ENCODE measurements at places on chromosomes 11 and 22.

GRCh38 chr22:43897751-43898261, 6.0 kb upstream of the PNPLA5 start:
- no peak for DNase-seq

- DNase-seq, result no peak
Observed at GRCh38 chr22:41411021-41411851, 29.5 kb downstream of the TEF start.

DNA sequence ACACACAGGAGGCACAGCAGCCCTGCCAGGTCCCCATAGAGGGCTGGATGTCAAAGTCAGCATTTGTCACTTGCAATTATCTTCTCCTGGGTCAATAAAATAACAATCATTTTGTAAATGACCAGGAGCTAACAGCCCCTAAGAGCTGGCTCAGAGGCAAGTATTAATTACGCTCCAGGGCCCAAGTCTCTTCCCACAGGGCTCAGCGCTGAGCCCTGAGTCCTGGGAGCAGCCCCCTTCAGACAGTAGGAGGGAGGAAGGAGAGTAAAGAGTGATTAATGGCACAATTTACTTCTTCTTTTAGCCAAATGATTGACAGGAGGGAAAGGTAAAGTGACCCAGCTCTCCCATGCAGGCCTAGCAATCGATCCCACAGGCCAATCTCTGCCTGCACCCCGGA, 99.0 kb upstream of the DRD2 start:
- DNase-seq, result no peak

- DNase-seq, result no peak
Observed at GRCh38 chr22:47406896-47407295, 644.4 kb downstream of the TBC1D22A start.

DNA sequence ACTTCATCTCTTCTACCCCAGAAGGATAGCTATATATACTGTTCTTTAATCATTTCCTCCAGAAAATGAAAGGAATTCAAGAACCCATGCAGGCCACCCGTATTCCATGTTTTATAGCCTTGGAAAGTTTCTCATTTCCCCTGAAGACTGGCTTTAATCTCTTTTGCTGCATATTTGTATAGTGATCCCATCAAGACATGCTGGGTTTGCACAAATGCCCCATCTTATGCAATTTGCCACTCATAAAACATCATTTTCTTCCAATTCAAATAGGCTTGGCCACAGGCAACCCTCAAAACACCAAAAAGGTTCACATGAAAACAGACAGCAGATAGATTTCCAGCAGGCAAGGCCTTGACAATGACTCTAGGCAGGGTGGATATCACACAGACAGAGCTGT, 28.3 kb upstream of the APOA1 start:
- no peak for DNase-seq

Data from stimulated activated CD8-positive, alpha-beta memory T cell treated with anti-CD3 and anti-CD28 coated beads, Interleukin-2, amount 100 ng/mL, for 48 hours (primary cell).